Fibroblast of lung (primary cell): ENCODE measurements at places on chromosomes 11 and 22. TPM values are rescaled to one million over a fixed set of nuclear protein-coding genes. Genes with fewer than 3 reads are reported as not detected.

The USP2 gene
- 0.77 and 2.3 TPM in 2 replicates for total RNA-seq

The TIMP3 gene
- 145 and 242 TPM in 2 replicates for total RNA-seq

The RAB6A gene
- 74.2 and 103 TPM in 2 replicates for total RNA-seq

The LSP1 gene
- total RNA-seq: 1.8 and 6.7 TPM in 2 replicates

The GRIK4 gene
- total RNA-seq: 0.17 and 0.77 TPM in 2 replicates

The NNMT gene
- 639 and 883 TPM in 2 replicates for total RNA-seq

The PHOX2A gene
- not detected in 2 replicates for total RNA-seq
